ENCODE measurements at places on chromosomes 1 and 21. TPM values are rescaled to one million over a fixed set of nuclear protein-coding genes. Genes with fewer than 3 reads are reported as not detected.

The RIPK4 gene
- 22.2 TPM for total RNA-seq

The PODN gene
- total RNA-seq = 125 TPM

The CCDC181 gene
- total RNA-seq = not detected

DNA sequence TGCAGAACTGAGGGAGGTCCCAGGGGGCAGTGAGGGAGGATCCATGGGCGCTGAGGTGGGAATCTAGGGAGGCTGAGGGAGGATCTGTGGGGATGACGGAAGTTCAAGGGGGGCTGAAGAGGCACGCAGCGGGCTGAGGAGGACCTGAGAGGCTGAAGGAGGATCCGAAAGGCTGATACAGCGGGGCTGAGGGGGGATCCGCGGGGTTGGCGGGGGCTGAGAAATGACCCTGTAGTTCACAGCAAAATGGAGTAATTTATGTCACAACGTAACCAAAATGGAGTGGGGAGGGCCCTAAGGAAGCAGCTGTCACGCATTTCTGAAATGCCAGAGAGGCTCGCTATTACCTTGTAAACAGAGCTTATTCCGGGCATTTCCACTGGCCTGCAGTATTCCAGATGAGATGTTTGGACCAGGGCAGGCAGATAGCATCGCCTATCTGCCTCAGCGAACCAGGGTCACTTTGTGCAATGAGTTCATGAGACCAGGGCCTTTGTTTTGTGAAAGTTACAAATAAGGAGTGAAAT lies 926 bp upstream of the MRPL55 start:
- no peak for DNase-seq
